ENCODE measurements at places on chromosomes 5 and 9.

DNA sequence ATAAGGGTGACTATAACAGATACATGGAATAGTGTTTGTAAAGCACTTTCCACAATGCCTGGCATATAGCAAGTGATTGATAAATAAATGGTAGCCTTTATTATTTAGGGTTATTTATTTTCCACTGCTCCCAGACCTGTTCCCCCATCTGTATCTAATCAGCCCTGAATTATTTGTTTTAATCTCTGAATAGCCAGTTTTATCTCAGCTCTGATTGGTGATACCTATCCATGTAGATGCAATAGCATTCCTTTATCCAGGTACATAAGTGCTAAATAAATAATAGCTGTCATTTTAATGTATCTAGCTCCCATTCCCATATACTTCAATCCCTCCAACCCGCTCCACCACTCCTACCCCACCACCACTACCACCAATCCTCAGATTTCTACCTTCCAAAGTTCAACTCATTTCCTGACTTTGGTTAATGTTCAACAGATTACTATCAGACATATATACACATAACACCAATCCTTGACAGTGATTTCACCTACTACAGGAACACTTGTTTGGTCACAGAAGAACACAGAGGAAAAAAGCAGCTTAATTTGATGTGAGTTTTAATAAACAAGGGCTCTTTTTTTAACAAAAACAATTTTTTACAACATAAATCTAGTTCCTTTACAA lies 14.0 kb downstream of the PRKAA1 start:
- DNase-seq: no peak

DNA sequence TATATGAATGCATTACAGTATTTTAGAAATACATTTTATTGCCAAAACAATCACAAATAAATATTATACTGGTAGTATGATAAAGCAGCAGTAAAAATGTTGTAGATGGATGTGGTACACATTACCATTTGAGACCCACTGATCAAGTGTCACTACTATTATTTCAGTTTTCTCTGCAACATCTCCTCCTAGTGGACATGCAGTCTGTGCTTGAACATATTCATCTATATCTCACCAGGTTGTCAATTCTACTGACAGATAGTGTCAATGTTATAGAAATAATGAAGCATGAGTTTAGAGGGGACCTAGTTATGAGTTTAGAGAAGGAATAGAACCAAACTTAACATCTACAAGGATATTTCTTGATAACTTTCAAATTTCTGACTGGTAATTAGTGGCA lies 39.2 kb upstream of the ELOVL7 start:
- no peak for DNase-seq

- DNase-seq: no peak
Observed at GRCh38 chr5:98432378-98432777, 341.1 kb upstream of the RGMB start.

DNA sequence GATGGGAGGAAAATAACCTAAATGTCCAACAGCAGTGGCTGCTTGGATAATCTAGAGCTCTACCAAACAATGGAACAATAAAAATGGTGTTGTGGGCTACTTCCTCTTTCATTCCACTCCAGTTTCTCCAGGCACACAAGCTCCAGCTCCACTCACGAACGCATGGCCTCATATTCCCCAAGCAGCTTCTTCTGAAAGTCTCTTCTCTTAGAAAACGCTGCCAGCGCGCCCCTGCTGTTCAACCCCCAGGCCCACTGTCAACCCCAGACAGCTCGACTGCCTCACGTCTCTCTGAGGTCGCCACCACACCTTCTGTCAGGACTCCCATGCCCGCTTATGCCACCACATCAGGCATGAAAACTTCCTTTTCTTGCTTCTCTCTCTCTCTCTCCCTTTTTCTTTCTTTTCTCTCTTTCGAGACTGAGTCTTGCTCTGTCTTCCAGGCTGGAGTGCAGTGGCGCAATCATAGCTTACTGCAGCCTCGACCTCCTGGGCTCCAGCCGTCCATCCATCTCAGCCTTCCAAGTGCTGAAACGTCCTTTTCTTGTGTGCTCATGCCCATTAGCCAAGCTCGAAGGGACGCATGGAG lies 16.2 kb downstream of the OR2V2 start:
- DNase-seq: no peak

GRCh38 chr9:8924562-8924961 lies 1125.0 kb upstream of the DMAC1 start:
- no peak for DNase-seq

DNA sequence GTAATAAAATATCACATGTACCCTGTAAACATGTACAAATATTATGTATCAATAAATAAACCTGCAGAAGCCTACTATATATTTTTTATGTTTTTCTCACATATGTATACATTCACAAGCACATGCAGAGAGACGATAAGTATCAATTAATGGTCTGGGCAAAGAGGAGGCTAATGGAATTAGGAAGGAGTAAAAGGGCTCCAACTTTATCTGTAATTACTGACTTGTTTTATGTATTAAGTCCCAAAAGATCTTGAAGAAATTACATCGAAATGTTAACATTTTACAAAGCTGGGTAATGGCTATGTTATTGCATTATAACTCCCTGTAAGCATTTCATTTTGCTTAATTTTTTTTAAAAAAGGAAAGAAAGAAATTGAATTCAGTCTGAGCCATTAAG lies 78.0 kb downstream of the LPAR1 start:
- no peak for DNase-seq

- no peak for DNase-seq
Observed at GRCh38 chr5:68250661-68251298, 35.2 kb downstream of the PIK3R1 start.

- no peak for DNase-seq
Observed at GRCh38 chr5:38316544-38317224, 58.3 kb downstream of the EGFLAM start.

- DNase-seq: no peak
Observed at GRCh38 chr5:76742583-76742982, 26.7 kb downstream of the F2R start.

DNA sequence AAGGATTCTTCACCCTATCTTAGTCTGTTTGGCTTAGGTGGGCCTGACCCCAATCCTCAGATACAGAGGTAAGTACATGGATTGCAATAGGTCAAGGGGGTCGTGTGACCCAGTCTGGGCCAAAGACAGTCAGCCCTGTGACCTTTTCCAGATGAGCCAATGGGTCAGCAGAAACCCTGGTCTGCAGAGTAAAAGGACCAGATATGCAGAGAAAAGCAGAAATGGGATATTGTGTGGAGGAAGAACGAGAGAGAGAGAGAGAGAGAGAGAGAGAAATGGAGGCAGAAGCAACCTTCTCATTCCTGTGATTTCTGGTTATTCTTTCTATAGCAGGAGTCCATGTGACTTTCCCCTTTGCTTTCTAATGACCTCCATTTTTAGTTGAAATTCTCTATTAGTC lies 40.4 kb upstream of the CRB2 start:
- DNase-seq: no peak

DNA sequence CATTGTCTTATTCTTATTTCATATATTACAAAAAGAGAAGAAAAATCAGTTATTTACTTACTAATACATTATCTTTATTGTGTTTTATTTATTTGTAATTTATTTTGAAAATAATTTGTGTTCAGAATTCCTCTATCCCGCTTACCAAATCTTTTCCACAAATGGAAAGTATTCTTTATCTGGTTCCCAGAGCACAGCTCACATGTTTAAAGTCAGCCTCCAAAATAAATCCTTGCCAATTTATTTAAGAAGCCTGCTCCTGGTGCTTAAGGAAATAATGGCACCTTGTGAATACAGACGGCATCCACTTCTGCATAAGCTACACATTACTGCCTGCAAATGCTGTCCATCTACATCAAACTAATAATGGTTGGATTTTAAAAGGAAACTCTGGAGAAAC lies 435.4 kb downstream of the MTRR start:
- DNase-seq: no peak

- no peak for DNase-seq
Observed at GRCh38 chr5:158832731-158833130, 267.0 kb downstream of the EBF1 start.

DNA sequence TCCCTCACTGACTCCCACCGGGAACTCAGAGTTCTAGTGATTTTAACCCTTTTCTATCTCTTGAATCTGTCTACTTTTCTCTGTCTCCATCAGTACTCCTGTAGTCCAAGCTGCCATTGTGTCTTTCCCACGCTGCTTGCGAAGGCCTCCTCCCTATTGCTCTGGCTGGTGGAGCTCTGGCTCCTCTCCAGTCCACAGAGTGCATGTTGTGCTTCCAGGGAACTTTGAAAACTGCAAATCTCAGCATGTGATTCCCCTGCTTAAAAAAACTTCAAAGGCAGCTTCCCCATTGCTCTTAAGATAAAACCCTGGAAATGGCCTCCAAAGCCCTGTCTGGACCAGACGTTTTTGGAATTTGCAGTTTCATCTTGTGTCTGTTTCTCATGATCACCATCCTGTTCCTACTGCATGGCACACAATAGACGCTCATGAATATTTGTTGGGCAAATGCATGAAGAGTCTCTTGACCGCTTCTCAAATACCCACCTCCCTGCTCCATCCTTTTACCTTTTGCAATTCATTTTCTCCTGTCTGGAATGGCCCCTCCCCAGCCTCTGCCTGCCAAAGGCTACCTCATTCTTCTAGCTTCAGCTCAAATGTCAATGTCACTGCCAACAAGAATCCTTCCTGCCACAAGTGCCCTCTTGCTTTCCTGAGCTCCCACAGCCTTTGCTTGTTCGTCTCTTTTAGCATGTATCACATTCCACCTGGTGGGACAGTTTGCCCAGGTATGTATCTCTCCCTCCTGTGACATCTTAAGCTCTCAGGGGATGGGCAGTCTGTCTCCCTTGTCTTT lies 293.2 kb downstream of the ARHGAP26 start:
- DNase-seq: no peak

- DNase-seq: no peak
Observed at GRCh38 chr5:139094154-139095131, 103.7 kb downstream of the SIL1 start.

- DNase-seq: no peak
Observed at GRCh38 chr9:14780251-14780650, 57.7 kb upstream of the CER1 start.

- DNase-seq: no peak
Observed at GRCh38 chr9:87357600-87357999, 140.1 kb upstream of the DAPK1 start.

DNA sequence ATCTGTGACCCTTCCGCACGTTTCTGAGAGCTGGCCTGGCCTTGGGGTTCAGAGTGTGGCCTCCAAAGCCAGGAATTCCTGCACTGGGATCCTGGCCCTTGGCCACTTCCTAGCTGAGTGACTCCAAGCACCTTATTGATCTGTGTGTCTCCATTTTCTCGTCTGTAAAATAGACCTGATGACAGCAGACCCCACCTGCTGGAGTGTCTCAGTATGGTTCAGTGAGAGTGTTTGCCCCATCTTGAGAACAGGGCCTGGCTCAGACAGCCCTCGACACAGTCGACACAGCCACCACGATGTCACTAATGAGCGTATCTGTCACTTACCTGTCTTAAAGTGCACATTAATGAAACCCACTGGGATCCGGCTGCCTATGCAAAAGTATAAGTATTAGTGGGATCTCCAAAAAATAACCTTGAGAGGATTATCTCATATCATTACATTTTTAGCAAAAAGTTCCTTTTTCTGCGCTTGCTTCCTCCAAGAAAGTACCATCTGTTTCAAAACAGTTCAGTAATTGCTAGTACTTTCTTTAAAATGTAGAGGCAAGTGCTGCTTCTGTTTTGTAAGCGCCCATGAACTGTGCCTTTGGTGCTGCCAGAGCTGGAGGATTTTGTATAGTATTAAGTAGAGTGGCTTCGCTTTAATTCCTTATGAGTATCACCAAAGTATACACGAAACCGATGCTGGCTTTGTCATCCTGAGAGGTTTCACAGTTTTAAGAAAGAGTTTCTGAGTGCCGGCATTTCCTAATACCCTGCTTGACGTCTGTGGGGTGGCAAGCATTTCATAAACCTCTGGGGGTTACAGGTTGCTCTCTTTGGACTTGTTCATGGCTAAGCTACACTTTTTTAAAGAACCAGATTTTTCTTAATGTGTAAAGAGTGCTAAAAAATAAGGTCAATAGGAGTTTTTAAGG lies 31.7 kb downstream of the UBE2QL1 start:
- DNase-seq: no peak

DNA sequence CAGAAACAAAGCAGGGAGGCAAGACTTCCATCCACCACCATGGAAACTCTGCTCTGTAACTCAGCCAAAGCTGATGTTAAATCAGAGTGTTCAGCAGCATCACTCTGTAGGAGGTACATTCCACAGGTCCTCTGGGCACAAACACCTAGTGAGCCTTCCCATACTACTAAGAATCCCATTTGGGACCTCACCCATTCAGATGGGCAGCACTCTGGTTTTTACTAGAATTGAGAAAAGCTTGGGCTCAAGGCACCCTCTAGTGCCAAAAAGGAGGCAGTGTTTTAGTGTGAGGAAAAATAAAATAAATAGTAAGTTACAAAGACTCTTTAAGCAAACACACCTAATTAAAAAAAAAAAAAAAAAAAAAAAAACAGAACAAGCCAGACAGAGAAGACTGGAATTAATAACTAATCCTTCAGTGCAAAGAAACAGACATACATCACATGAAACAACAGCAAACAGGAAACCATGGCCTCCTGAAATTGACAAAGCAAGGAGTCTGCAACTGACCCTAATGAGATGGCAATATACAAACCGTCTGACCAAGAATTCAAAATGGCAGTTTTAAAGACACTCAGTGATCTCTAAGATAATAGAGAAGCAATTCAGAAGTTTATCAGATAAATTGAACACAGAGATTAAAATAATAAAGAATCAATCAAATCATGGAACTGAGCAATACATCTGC lies 159.5 kb downstream of the GNA14 start:
- no peak for DNase-seq
